ENCODE measurements at places on chromosomes 13 and 19. TPM values are rescaled to one million over a fixed set of nuclear protein-coding genes. Genes with fewer than 3 reads are reported as not detected.

ZFP30 gene
- 39.8 TPM for total RNA-seq

CYP4F3 gene
- not detected for total RNA-seq

HIPK4 gene
- not detected for total RNA-seq

ZNF226 gene
- 28.7 TPM for total RNA-seq

NXNL1 gene
- total RNA-seq, result not detected

SHANK1 gene
- total RNA-seq, result 4.2 TPM

COX6B1 gene
- total RNA-seq, result 104 TPM

KLC3 gene
- not detected for total RNA-seq

ZNF441 gene
- 7.3 TPM for total RNA-seq

RDH8 gene
- total RNA-seq, result not detected

COQ8B gene
- total RNA-seq, result 29.5 TPM

EDDM13 gene
- total RNA-seq, result not detected

DHDH gene
- total RNA-seq, result not detected

C13orf42 gene
- not detected for total RNA-seq

WDR88 gene
- not detected for total RNA-seq

EPS8L1 gene
- 0.63 TPM for total RNA-seq

ERCC5 gene
- total RNA-seq, result 98.0 TPM

CHST8 gene
- total RNA-seq, result not detected

HIF3A gene
- total RNA-seq, result 0.49 TPM

ZNF235 gene
- total RNA-seq, result 1.4 TPM

ACP7 gene
- 0.45 TPM for total RNA-seq

MYPOP gene
- total RNA-seq, result 2.4 TPM

FSD1 gene
- 7.5 TPM for total RNA-seq

CEACAM1 gene
- total RNA-seq, result not detected

GPC5 gene
- not detected for total RNA-seq

CA11 gene
- 14.5 TPM for total RNA-seq

APOC1 gene
- 1.7 TPM for total RNA-seq

KCNJ14 gene
- 1.3 TPM for total RNA-seq

CGB3 gene
- not detected for total RNA-seq

ESD gene
- 176 TPM for total RNA-seq

SNAPC2 gene
- 17.3 TPM for total RNA-seq
